ENCODE measurements at places on chromosomes 2 and 18.

DNA sequence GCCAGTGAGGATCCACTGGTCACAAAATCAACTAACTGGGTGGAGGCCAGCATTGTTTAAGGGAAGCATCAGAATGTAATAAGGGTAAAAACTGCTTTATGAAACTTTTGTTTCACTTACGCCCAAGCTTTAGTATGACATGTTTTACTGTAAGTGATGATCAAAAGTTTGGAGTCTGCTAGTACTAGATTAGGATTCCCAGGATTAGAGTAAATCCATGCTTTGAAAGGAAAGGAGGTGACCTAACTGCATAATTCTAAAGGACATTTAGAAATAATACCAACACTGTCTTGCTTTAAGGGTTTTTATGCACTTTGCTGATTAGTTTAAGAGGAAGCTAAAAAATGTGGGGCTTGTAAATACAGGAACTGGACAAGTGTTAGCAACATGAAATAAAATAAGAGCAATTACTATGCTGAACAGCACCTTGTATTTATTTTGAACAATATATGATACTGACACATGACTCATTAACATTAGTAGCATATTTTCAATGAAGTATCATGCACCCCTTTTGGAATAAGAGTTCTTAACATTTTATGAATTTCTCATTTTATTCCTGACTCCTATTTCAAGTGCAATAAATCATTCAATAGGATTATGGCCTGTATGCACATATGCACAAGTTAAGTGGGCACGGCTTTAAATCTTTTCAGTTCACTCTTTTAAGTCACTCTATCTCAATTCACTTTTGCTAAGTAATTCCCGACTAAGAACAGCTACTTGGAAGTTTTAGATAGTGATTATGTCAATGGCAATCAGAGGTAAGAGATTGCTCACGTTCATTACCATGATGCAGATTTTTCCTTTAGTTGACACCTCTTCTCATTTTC, 62.5 kb downstream of the STK39 start:
- no peak for DNase-seq

DNA sequence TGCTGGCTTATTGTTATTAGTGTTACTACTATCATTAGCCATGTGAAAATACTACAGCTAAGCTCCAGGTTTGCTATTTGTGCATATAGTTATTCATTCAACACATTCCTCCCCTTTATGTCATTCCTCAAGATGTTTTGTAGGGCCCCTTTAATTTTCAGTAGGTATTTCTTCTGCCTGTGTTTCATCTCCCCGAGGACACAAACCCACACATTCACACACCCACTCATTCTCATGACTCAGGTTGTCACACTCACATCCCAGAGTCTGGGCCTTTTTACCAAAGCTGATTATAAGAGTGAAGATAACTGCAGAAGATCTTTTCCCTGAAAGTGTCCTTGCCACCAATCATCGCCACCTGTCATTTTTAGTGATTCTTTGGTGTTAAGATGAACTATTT, 68.6 kb upstream of the SPOPL start:
- DNase-seq: no peak

DNA sequence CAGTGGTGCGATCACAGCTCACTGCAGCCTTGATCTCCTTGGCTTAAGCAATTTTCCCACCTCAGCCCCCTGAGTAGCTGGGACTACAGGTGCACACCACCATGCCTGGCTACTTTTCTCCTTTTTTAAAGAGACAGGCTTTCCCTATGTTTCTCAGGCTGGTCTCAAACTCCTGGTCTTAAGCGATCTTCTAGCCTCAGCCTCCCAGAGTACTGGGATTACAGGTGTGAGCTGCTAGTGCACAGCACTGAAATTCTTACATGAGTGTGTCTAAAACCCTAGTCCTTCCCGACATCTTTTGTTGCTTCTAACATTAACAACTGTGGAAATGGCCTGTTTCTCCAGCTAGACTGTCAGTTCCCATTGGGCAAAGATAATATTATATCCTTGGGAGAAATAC, 2.9 kb downstream of the UGP2 start:
- no peak for DNase-seq

- DNase-seq: no peak
Measured at GRCh38 chr2:56195563-56195962, 11.8 kb downstream of the CCDC85A start.

DNA sequence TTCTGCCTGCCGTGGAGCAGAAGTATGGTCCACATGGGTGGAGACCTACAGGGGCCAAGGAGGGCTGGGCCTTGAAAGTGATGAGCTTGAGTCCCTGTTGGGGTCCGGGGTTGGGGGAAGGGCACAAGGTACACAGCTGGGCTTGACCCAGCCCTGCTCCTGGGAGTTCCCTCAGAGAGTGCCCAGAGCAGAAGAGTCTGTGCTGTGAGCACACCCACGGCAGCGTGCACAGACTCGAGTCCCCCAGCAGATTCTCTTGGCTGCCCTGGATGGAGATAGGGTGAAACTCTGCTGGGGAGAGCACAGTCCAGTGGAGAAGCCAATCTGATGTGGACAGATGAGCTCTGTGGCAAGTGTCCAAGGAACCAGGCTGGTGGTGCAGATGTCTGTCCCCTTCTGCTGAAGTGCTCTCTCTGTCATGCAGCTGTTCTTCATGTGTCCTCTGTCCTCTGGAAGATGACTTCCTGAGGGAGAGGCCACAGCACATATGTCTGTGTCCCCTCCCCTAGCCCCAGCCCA, 27.5 kb downstream of the INPP4A start:
- no peak for DNase-seq

GRCh38 chr2:113079131-113079530, 11.4 kb downstream of the IL1F10 start:
- DNase-seq: no peak

GRCh38 chr18:55245211-55245614, 286.0 kb upstream of the CCDC68 start:
- DNase-seq: no peak

- DNase-seq: no peak
Measured at GRCh38 chr2:57402755-57403154, 643.9 kb upstream of the VRK2 start.

DNA sequence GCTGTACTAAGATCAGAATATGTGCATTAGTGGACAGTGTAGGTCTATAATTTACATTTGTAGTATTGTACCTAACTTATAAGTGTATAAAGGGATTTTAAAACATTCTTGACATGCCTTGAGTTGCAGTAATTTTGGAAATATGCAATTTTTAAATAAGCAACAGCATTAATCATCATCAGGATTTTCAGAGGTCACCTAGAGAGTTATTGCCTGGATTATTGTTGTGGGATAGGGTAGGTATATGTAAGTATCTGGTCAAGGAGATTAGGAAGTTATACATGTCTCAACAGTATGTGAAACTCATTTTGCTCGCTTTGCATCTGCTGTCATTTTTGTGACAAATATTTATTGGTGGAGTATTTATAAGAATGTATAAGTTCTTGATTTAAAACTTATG, 184.2 kb downstream of the WDR7 start:
- DNase-seq: no peak

DNA sequence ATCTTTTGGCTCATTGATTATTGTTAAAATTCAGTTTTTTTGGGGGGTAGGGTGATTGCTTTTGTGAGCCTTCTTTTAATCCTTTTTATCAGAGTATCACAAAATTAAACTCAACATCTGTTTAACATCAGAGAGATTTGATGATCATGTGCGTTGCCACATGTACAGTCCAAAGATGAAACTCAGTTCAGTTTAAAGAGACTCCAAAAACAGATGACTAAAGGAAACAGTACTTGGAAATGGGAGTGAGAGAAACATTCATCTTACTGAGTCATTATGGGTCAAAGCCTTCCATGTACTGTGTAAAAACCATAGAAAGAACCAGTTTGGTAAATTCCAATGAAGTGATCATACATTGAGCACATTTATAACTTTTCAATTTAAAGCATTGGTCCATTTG, 53.0 kb downstream of the LYPD6 start:
- no peak for DNase-seq

- DNase-seq: no peak
Measured at GRCh38 chr2:128714851-128715312, 396.2 kb upstream of the HS6ST1 start.

GRCh38 chr18:76102626-76103025, 392.4 kb downstream of the ZNF516 start:
- DNase-seq: no peak

DNA sequence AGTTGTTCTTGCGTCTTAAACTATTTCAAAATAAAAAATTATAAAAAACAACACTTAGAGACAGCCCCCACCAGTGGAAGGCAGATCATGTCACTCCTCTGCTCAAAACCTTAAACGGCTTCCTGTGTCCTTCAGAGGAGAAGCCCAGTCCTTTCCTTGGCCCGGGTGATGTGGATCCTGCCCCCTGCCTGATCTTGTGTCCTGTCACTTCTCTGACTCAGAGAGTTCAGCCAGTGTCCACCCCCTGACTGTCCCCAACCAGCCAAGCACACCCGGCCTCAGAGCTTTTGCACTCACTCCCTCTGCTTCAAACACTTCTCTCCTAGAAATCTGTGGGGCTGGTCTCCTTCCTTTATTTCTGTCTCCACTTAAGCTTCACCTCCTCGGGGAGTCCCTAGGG, 35.4 kb downstream of the TOGARAM2 start:
- DNase-seq: no peak

DNA sequence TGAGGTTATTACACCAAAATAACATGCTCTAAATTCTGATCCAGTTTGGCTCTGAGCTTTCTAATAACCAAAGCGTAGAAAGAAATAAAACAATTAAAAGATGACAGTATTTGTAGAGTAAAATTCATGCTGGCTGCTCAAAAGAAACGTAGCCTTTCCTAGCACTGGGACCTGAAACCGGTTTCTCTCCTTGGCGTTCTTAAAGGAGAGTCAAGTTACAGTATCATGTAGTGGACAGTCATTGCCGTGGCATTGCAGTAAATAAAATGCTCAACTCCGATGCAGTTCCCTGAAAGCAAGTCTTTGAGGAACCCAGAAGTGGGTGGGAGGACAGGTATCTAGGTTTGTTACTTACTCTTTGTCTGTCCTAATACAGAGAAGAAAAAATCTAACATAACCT, 52.7 kb upstream of the ITM2C start:
- DNase-seq: no peak

DNA sequence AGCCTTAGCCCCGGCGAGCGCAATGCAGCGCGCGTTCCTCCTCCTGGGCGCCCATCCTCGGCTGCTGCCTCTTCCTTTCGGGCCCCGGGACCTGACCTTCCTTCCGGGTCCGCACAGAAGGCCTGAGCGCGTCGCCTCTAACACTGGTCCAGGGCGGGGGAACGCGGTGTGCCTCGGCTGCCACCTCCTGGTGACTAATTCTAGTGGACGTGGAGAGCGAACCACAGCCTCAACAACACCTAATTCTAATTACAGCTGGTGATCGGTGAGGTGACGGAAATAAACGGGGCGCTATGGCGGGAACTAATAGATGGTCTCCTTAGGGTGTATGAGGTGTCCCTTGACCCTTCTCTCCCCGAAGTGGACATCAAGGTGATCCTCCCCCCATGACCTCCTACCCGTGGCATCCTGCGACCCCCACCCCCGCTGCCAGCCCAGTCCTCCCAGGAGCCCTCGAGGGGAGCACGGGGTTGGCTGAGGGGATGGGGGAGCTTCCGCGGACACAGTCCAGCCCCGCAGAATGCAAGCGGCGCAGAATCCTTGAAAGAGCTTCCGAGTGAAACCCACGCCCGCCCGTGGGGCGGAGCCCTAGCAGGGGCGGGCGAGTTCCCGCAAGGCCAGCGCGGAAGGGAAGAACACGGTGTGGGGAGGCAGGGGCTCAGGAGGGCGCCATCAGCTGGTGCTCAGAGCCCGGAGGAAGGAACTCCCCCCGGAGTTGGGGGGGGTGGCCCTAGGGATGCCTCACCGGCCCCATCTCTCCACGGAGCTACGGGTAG, 12.8 kb upstream of the HMSD start:
- no peak for DNase-seq
